ENCODE measurements at places on chromosomes 2 and 18. TPM values are rescaled to one million over a fixed set of nuclear protein-coding genes. Genes with fewer than 3 reads are reported as not detected.

Gene CHRND
- total RNA-seq: not detected

Gene SLC30A3
- total RNA-seq: not detected

Gene CCT7
- 216 TPM for total RNA-seq

Gene SP140
- total RNA-seq: 1.0 TPM

Gene COLEC11
- total RNA-seq: not detected

Gene RESP18
- total RNA-seq: not detected

Gene COL4A4
- 2.0 TPM for total RNA-seq

Gene CIDEA
- not detected for total RNA-seq

Gene BMP10
- not detected for total RNA-seq

Gene SCYGR4
- not detected for total RNA-seq

Gene EML6
- 1.1 TPM for total RNA-seq

- H3K4me1 ChIP-seq: peaks cover 37% of the 10 kb centered on the region
- no peak overlapping the region for H3K27ac ChIP-seq
- no peaks in the 10 kb centered on the region for H3K27me3 ChIP-seq
- no peak for DNase-seq
- no peak overlapping the region for H3K4me3 ChIP-seq
- peaks cover 35% of the 10 kb centered on the region for H3K36me3 ChIP-seq
These were observed 129.2 kb downstream of the MYO1B start for GRCh38 chr2:191374366-191374765.

- no peak overlapping the region for H3K27ac ChIP-seq
- DNase-seq: no peak
- H3K27me3 ChIP-seq: no peaks in the 10 kb centered on the region
- H3K4me1 ChIP-seq: peaks cover 3% of the 10 kb centered on the region
- no peak overlapping the region for H3K4me3 ChIP-seq
These were observed 51.8 kb downstream of the MYL12B start for GRCh38 chr18:3313685-3314084.

DNA sequence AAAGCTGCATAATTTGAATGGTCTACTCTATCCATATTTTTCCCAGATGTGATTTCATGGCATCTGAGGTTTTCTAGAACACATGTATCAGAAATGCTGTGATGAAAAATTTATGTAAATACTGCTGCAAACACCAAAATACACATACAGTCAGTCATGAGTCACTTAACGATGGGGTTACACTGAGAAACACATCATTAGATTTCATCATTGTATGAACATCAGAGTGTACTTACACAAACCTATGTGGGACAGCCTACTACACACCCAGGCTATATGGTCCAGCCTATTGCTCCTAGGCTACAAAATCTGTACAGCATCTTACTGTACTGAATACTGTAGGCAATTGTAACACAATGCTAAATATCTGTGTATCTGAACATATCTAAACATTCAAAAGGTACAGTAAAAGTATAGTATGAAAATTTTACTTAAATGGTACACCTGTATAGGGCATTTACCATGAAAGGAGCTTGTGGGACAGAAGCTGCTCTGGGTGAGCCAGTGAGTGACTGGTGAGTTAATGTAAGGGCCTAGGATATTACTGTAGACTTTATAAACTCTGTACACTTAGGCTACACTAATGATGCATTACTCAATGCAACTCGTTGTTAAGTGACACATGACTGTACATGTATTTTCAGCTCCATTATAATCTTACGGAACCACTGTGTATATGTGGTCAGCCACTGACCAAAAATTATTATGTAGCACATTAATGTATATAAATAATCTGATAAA lies 33.5 kb downstream of the PNO1 start:
- peaks cover 7% of the 10 kb centered on the region for H3K36me3 ChIP-seq
- H3K4me1 ChIP-seq: peaks cover 49% of the 10 kb centered on the region
- no peak for DNase-seq
- H3K27me3 ChIP-seq: no peaks in the 10 kb centered on the region
- peak overlapping the region; percentile 8 for H3K27ac ChIP-seq
- no peak overlapping the region for H3K4me3 ChIP-seq

DNA sequence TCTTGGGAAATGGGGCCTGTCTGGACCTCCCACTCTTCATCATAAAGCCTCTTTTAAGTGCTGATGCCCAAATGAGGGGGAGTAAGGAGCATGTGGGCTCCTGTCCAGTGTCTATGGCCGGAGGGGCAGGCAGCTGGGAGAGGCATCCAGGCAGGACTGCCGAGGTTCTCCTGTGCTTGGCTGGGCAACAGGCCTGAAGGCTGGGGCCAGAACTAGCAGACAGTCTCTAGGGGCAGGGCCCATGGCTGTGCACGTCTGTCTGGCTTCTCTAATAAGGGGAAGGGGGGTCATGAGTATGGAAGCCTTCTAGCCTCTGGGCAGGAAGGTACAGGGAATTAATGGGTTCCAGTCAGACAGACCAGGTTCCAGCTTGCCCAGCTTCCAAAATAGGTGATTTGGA lies 128.6 kb downstream of the SMAD2 start:
- H3K27me3 ChIP-seq: peaks cover 23% of the 10 kb centered on the region
- H3K4me1 ChIP-seq: no peaks in the 10 kb centered on the region
- H3K4me3 ChIP-seq: no peak overlapping the region
- no peak overlapping the region for H3K27ac ChIP-seq

- H3K36me3 ChIP-seq: no peaks in the 10 kb centered on the region
- no peak overlapping the region for H3K4me3 ChIP-seq
- peaks cover 15% of the 10 kb centered on the region for H3K27me3 ChIP-seq
- no peak overlapping the region for H3K27ac ChIP-seq
- peaks cover 6% of the 10 kb centered on the region for H3K4me1 ChIP-seq
These were observed 120.7 kb downstream of the INHBB start for GRCh38 chr2:120466704-120467054.

DNA sequence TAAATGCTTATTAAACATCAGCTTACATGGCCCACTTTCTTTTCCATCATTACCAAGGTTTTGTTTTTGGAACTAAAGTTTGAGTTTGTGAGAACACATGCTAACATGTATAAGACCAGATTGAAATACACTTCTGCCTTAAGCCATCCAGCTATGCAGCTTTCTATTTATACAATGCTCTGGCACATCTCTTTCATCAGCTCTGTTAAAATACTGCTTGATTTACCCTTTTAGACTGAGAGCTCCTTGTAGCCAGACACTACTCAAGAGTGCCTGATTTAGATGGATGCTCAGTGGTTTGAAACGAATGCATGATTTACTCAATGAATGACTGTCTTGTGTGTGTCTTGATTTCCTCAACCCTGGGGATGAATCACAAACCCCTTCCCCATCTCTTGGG lies 392.5 kb downstream of the THSD7B start:
- no peak for DNase-seq
- H3K4me3 ChIP-seq: no peak overlapping the region
- H3K27me3 ChIP-seq: no peaks in the 10 kb centered on the region
- H3K4me1 ChIP-seq: peaks cover 29% of the 10 kb centered on the region

DNA sequence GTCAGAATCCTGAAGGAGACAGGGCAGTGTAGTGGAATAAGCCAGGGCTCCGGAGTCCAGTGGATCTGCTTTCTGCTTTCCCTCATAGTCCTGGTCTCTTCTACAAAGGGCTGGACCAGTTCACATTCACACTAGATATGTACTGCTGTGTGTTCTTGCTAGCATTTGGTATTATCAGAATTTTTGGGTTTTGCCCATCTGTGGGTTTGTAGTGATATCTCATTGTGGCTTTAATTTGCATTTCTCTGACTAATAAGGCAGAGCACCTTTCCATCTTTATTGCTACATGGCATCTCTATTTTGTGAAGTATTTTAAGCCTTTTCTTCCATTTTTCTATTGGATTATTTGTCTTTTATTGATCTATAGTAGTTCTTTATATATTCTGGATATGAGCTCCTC lies 114.8 kb downstream of the DIS3L2 start:
- DNase-seq: no peak
- peaks cover 7% of the 10 kb centered on the region for H3K4me1 ChIP-seq
- no peak overlapping the region for H3K27ac ChIP-seq
- H3K27me3 ChIP-seq: no peaks in the 10 kb centered on the region
- H3K4me3 ChIP-seq: no peak overlapping the region

- no peaks in the 10 kb centered on the region for H3K27me3 ChIP-seq
- H3K4me1 ChIP-seq: peaks cover under 1% of the 10 kb centered on the region
- no peak for DNase-seq
- no peak overlapping the region for H3K27ac ChIP-seq
- H3K4me3 ChIP-seq: no peak overlapping the region
These were observed 27.7 kb downstream of the BIRC6 start for GRCh38 chr2:32384529-32384928.

GRCh38 chr2:30798536-30798991 lies 8.7 kb downstream of the CAPN13 start:
- H3K27me3 ChIP-seq: no peaks in the 10 kb centered on the region

GRCh38 chr18:22841840-22842239 lies 91.3 kb upstream of the RBBP8 start:
- no peak overlapping the region for H3K27ac ChIP-seq
- DNase-seq: no peak
- H3K4me1 ChIP-seq: no peaks in the 10 kb centered on the region
- H3K4me3 ChIP-seq: no peak overlapping the region
- H3K27me3 ChIP-seq: peaks cover 7% of the 10 kb centered on the region
- H3K36me3 ChIP-seq: no peaks in the 10 kb centered on the region

DNA sequence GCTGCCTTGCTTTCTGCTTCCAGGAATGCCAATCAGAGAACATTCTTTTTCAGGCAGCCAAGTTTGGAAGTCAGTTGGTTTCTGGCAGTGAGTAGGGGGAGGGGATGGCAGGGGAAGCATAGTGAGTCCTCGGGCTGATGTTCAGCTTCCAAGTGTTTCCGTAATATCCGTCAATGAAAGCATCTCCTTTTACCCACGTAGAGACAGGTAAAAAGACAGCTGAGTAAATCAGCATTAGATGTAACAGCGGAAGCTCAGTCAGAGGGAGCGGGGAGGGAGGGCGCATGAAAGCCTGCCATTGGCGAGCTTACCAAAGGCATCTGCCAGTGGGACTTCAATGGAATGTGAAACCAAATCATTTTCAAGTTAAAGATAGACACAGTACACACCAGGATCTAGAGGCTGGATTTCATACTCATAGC lies 117.1 kb upstream of the DTNA start:
- H3K36me3 ChIP-seq: no peaks in the 10 kb centered on the region
- H3K27ac ChIP-seq: peak overlapping the region; percentile 94
- H3K27me3 ChIP-seq: peaks cover 3% of the 10 kb centered on the region
- H3K4me3 ChIP-seq: peak overlapping the region; percentile 86

GRCh38 chr2:230940471-230940815 lies 15.4 kb upstream of the GPR55 start:
- no peak for DNase-seq
- peaks cover 10% of the 10 kb centered on the region for H3K27me3 ChIP-seq

DNA sequence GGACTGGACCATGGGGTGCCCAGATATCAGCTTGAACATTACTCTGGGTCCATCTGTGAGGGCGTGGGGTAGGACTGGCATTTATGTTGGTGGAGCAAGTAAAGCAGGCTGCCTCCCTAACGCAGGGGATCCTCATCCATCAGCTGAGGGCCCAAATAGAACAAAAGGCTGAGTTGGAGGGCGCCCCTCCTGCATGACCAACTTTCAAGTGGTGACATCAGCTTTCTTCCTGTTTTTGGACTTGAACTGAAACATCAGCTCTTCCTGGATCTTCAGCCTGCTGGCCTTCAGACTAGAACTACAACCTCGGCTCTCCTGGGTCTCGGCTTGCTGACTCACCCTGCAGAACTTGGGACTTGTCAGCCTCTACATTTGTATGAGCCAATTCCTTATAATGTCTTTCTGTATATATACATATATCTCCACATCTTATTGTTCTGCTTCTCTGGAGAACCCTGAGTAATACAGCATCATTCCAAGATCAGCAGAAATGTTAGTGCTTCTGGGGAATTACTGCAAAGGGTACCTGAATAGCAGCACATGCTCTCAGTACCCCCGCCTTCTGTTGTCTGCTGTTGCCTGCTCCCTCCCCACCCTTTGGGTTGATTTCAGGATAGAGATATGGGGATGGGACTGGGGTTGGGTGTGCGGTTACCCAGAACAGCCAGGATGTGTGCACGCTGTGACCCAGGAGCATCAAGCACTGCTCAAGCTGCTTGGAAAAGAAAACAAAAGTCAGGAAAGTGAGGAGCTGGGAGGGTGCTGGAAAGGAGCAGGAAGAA lies 20.0 kb downstream of the TMEM127 start:
- H3K36me3 ChIP-seq: no peaks in the 10 kb centered on the region
- no peak overlapping the region for H3K4me3 ChIP-seq
- no peaks in the 10 kb centered on the region for H3K27me3 ChIP-seq
- peak overlapping the region; percentile 25 for H3K27ac ChIP-seq
- no peak for DNase-seq

GRCh38 chr2:191036363-191036762 lies 22.4 kb upstream of the STAT1 start:
- H3K27ac ChIP-seq: peak overlapping the region; percentile 2
- H3K36me3 ChIP-seq: no peaks in the 10 kb centered on the region
- no peak for DNase-seq
- no peaks in the 10 kb centered on the region for H3K27me3 ChIP-seq
- H3K4me3 ChIP-seq: no peak overlapping the region
- H3K4me1 ChIP-seq: peaks cover 32% of the 10 kb centered on the region

DNA sequence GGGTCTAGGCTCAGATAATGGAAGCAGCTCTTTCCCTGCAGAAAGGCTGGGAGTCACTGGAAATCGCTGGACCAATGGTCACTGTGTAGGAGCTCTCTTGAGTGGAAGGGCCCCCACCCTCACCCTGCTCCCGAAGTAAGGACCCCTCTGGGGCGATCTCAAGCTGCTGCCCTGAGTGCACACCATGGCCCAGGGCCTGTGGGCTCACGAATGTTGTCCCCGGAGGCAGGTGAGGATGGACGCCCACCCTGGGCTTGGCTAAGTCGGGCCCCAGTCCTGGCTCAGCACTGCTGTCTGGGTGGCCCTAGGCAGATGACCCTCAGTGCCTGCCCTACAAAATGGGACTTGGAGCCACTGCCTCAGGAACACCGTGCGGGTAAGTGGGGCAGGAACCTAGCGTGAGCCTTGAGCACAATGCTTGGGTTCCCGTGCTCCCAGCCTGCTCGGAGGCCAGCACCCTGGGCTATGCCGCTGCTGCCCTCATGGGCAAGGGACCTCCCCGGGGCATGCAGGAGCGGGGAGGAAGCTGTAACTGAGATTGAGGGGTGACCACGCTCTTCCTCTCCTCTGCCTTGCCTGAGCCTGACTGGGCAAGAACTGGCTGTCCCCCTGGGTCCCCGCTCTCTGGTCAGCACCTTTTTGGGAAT lies 3.7 kb downstream of the D2HGDH start:
- H3K27ac ChIP-seq: no peak overlapping the region
- peaks cover 17% of the 10 kb centered on the region for H3K4me1 ChIP-seq
- H3K27me3 ChIP-seq: no peaks in the 10 kb centered on the region
- peaks cover 7% of the 10 kb centered on the region for H3K36me3 ChIP-seq
- peak; percentile 81 for DNase-seq
- H3K4me3 ChIP-seq: no peak overlapping the region

DNA sequence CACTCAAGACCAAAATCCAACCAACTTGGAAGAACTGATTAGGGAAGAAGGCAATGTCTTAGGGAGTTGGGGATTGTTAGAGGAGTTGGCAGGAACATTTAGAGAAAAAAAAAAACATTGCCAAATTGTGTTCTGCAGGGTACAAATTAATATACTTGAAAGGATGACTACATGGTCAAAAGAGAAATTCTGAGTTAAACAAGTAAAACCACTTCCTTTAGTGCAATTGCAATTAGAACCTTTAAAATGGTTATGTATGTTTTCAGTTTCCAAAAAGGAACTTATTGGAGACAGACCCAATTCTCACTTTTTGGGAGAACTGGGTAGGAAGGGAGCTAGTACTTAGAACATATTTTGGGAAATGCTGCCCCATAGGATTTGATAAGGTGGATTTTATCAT lies 137.9 kb downstream of the GPD2 start:
- peaks cover 5% of the 10 kb centered on the region for H3K4me1 ChIP-seq
- no peak for DNase-seq
- no peaks in the 10 kb centered on the region for H3K27me3 ChIP-seq

GRCh38 chr2:237859082-237859433 lies 365 bp upstream of the RAMP1 start:
- H3K27ac ChIP-seq: peak overlapping the region; percentile 86
- H3K4me1 ChIP-seq: peaks cover 52% of the 10 kb centered on the region
- peak overlapping the region; percentile 80 for H3K4me3 ChIP-seq

All from osteocyte (in vitro differentiated cells).